ENCODE measurements at places on chromosomes 6 and 20. TPM values are rescaled to one million over a fixed set of nuclear protein-coding genes. Genes with fewer than 3 reads are reported as not detected.

The TRAPPC3L gene
- polyA plus RNA-seq, result not detected

DNA sequence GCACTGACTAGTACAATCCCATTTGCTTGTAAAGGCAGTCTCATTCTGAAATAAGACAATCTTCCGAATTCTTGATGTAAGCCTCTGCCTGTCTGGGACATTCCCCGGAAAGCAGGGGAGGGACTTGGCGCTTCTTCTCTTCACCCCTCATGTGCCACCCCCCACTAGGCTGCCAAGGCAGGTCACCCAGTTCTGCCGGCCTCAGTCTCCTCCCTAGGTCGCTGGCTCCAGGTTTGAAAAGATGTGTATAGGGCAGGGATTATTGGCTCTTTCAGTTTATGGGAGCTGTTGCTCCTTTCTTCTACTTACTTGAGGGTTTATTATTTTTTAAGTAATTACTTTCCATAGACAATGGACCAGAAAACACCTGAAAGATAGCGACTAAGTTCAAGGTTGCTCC lies 158.1 kb upstream of the RPS6KA2 start:
- no peak overlapping the region for H3K27ac ChIP-seq
- H3K4me3 ChIP-seq, result no peak overlapping the region
- no peaks in the 10 kb centered on the region for H3K4me1 ChIP-seq
- no peaks in the 10 kb centered on the region for H3K36me3 ChIP-seq

GRCh38 chr6:149806127-149806526 lies 56.6 kb downstream of the PCMT1 start:
- H3K36me3 ChIP-seq, result peaks cover 6% of the 10 kb centered on the region
- no peak overlapping the region for H3K4me3 ChIP-seq
- H3K4me1 ChIP-seq, result peaks cover 7% of the 10 kb centered on the region

DNA sequence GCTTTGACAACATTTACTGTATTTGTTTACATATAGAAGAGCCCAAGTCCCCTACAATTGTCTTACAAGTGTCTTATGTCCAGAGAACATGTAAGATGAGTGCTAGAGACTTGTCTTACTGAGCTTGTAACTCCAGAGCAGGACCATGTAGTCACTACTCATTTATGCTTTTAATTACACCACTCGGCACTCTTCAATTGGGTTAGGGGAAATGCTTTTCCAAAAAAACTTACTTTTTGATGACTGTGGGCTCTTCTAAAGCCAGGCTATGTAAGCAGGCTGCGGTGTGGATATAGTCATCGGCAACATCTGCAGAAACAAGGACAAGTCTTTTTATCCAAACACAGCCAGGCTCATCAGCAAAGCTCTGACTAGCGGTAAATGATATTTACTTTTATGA lies 18.7 kb downstream of the SNX5 start:
- no peak overlapping the region for H3K27ac ChIP-seq
- H3K36me3 ChIP-seq, result peaks cover 40% of the 10 kb centered on the region
- peaks cover 39% of the 10 kb centered on the region for H3K4me1 ChIP-seq
- H3K4me3 ChIP-seq, result no peak overlapping the region
- H3K27me3 ChIP-seq, result no peaks in the 10 kb centered on the region

The SYNDIG1 gene
- not detected for polyA plus RNA-seq

DNA sequence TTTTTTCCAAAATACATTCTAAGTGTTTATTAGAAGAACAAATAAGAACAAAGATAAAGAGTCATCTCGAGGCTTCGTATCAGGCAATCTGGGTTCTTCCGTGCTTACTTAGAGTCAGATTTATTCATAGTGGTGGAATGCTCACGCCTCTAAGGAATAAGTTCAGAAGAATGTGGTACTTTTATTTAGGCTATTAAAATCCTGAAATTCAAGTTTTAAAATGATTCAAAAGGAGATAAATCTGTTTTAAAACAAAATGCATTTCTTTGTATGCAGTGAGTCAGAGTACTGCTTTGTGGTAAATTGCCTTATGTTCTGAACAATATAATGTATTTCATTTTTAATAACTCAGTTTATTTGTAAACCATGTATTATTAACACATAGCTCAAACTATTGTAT lies 89.1 kb downstream of the FUT9 start:
- H3K4me3 ChIP-seq, result no peak overlapping the region
- no peaks in the 10 kb centered on the region for H3K36me3 ChIP-seq
- no peaks in the 10 kb centered on the region for H3K27me3 ChIP-seq
- no peak for DNase-seq

The FRK gene
- not detected for polyA plus RNA-seq

DNA sequence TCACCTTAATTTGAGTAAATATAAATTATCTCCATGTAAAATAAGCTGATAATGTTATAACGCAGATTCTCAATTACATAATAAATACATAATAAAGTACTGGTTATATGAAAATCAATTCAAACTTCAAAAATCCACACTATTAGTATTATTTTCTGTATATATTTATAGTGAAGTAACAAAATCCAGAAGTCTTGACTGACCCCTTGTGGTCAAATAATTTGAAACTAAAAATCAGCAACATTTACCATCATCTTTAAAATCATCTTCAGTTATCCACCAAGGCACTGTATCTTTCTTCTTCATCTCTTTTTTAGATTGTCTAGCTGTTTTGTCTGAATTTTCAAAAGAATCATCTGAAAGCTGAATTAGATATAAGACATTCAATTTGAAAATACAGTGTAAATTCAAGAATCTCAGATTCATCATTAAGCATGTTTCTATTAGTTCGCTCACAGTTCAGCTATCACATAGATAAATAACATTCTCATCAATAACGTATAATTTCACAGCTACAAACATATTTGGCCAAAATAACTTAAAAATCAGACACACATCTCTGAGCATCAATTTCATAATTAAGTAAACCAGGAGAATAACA lies 6.5 kb downstream of the CEP162 start:
- H3K4me1 ChIP-seq, result peaks cover 17% of the 10 kb centered on the region
- H3K36me3 ChIP-seq, result no peaks in the 10 kb centered on the region
- H3K27ac ChIP-seq, result no peak overlapping the region
- DNase-seq, result peak; percentile 9

The PREX1 gene
- polyA plus RNA-seq, result 23.2 TPM

DNA sequence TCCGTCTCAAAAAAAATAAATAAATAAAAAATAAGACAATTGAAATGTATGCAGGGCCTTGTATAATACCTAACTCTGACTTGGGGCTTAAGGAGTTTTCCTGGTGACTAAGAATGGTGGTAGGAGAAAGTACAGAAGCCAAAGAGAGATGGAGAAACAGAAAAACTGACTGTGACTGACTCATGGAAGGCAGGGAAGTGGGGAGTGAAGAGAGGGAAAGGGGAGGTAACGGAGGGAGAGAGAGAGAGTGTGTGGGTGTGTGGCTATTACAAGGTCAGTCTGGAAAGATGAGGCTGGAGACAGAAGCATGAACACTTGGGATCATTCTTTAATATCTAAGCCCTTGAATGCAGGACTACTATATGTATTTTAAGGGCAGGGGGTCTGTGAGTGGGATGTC lies 38.5 kb downstream of the SNRNP48 start:
- H3K27ac ChIP-seq, result no peak overlapping the region
- no peak for DNase-seq
- H3K27me3 ChIP-seq, result peaks cover 12% of the 10 kb centered on the region
- no peak overlapping the region for H3K4me3 ChIP-seq

- no peaks in the 10 kb centered on the region for H3K27me3 ChIP-seq
- H3K4me1 ChIP-seq, result no peaks in the 10 kb centered on the region
- DNase-seq, result no peak
- no peak overlapping the region for H3K4me3 ChIP-seq
- H3K27ac ChIP-seq, result no peak overlapping the region
These were observed 87.0 kb downstream of the SERAC1 start for GRCh38 chr6:158080849-158081656.

DNA sequence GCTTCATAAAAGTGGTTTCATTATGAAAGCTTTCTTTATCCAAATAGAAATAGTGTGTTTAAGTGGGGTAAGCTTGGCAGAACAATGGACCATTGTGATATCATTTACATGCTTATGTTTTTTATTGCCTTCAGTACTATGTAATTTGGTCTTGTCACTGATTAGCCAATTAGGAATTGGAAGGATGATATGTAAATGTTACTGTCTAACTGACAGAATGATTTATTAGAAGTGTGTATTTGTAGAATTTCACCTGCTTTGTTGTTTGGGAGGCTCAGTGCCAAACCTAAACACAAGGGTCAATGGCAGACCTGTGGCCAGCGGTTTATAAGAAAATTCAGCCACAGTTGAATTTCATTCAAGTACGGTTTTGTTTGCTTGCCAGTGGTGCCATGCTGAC lies 39.0 kb downstream of the AIG1 start:
- no peak overlapping the region for H3K27ac ChIP-seq
- no peaks in the 10 kb centered on the region for H3K27me3 ChIP-seq
- no peak for DNase-seq
- H3K4me1 ChIP-seq, result no peaks in the 10 kb centered on the region
- no peaks in the 10 kb centered on the region for H3K36me3 ChIP-seq

DNA sequence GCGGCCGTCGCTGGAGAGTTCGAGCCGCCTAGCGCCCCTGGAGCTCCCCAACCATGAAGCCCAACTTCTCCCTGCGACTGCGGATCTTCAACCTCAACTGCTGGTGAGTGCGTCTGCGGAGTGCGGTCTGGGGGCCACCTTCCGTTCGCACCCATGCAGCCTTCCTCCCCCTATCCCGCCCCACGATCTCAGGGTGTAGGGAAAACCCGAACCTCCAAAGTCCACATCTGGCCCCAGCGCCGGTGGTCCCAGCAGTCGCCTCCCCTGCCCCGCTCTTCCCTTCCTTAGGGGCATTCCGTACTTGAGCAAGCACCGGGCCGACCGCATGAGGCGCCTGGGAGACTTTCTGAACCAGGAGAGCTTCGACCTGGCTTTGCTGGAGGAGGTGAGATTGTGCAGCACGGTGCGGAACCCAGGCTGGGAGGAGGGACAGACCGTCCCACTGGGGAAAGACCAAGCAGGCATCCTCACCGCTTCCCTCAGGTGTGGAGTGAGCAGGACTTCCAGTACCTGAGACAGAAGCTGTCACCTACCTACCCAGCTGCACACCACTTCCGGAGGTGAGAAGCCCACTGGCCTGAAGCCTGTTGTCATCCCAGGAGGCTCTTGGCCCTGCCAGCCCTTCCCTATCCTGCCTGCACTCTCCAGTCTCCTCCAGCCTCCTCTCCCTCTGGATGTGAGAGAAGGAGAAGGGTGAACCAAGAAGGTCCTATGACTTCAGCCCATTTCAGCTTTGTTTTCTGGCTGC lies 719 bp downstream of the SMPD2 start:
- no peaks in the 10 kb centered on the region for H3K27me3 ChIP-seq
- DNase-seq, result peak; percentile 73
- H3K27ac ChIP-seq, result peak overlapping the region; percentile 99
- H3K36me3 ChIP-seq, result no peaks in the 10 kb centered on the region
- H3K4me1 ChIP-seq, result peaks cover 51% of the 10 kb centered on the region

- H3K27ac ChIP-seq, result no peak overlapping the region
- peaks cover 28% of the 10 kb centered on the region for H3K4me1 ChIP-seq
- no peak overlapping the region for H3K4me3 ChIP-seq
- H3K36me3 ChIP-seq, result no peaks in the 10 kb centered on the region
- peaks cover 13% of the 10 kb centered on the region for H3K27me3 ChIP-seq
These were observed 54.5 kb upstream of the TENT5A start for GRCh38 chr6:81806793-81807565.

- H3K27ac ChIP-seq, result no peak overlapping the region
- DNase-seq, result no peak
- no peaks in the 10 kb centered on the region for H3K4me1 ChIP-seq
- H3K36me3 ChIP-seq, result peaks cover 17% of the 10 kb centered on the region
These were observed 125.1 kb upstream of the NXT1 start for GRCh38 chr20:23225407-23226060.

DNA sequence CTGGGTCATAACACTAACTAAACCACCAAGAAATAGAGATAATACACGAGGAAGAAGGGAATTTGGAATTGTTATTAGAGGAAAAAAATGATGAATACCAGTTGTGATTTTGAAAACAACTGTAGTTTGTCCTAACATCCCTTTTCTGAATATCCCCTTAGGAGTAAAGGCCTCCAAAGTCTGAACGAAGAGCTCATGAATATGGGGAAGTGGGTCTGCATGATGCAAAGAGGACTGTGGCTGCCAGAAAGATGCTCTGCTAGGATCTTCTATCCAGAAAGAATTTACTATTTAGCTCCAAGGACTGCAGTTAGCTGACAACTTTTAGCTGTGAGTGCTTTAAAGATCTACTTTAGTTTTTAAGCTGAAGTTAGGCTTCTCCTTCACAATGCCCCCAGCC lies 308.8 kb upstream of the HS3ST5 start:
- no peaks in the 10 kb centered on the region for H3K27me3 ChIP-seq
- DNase-seq, result no peak
- H3K4me3 ChIP-seq, result no peak overlapping the region
- H3K4me1 ChIP-seq, result no peaks in the 10 kb centered on the region
- H3K36me3 ChIP-seq, result no peaks in the 10 kb centered on the region

DNA sequence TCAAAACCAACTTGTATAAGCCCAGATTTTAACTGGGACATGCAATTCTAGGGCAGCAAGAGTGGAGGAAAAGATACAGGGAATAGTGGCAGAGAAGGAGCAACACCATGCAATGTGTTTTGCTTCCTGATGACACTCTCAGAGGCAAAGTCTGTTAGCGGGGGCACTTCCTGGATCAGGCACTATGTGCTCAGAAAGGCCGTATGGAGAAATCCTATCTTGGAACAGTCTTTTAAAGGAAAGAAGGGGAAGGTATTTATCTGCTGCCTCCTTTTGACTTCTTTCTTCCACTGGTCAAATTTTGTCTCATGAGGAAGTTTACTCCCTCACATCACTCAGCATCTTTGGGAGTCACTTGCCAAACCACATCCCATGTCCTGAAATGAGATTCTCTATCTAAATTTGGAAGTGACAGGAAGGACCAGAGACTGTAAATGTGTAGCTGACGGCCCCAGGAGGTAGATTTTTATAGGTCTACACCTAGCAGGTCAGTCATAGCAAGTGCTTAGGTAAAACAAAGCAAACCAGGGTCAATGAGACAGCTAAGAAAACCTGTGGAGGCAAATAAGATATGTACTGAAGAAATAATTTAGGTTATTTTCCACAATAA lies 91.7 kb upstream of the ELOVL5 start:
- H3K36me3 ChIP-seq, result no peaks in the 10 kb centered on the region
- H3K27me3 ChIP-seq, result no peaks in the 10 kb centered on the region
- H3K4me1 ChIP-seq, result peaks cover 8% of the 10 kb centered on the region
- DNase-seq, result no peak

DNA sequence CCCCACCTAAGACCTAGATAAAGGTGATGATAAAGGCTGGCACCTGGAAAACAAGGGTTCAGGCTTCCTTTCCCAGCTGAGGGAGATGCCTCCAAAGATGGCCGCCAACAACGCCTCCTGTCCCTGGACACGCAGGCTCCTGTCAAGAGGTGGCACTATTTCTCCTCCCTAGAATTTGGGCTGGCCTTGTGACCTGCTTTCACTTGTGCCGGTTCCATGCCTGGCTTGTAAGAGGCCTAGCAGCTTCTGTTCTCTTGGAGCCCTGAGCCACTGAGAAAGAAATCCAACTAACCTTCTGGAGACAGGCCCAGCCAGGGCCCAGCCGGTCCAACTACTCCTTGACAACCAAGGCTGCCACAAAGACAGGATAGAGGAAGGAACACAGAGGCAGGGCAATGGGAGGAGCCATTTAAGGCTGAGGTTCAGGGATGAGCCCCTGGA lies 60.2 kb upstream of the RALY start:
- no peaks in the 10 kb centered on the region for H3K4me1 ChIP-seq
- H3K4me3 ChIP-seq, result no peak overlapping the region
- no peak overlapping the region for H3K27ac ChIP-seq
- H3K36me3 ChIP-seq, result no peaks in the 10 kb centered on the region
- no peaks in the 10 kb centered on the region for H3K27me3 ChIP-seq
